ENCODE measurements at places on chromosomes 1 and 21.
A peak's percentile ranks its signal among the peaks of the same experiment; 100 is the strongest.

GRCh38 chr1:111852261-111852721 is 96.6 kb downstream of the DDX20 start:
- no peak for DNase-seq
- H3K27ac ChIP-seq, result no peak overlapping the region
- H3K4me1 ChIP-seq, result no peaks in the 10 kb centered on the region
- H3K36me3 ChIP-seq, result no peaks in the 10 kb centered on the region
- no peak overlapping the region for H3K4me3 ChIP-seq
- no peaks in the 10 kb centered on the region for H3K27me3 ChIP-seq

GRCh38 chr1:185991266-185991665 is 257.1 kb downstream of the HMCN1 start:
- no peak overlapping the region for H3K4me3 ChIP-seq
- H3K4me1 ChIP-seq, result no peaks in the 10 kb centered on the region
- H3K36me3 ChIP-seq, result no peaks in the 10 kb centered on the region

DNA sequence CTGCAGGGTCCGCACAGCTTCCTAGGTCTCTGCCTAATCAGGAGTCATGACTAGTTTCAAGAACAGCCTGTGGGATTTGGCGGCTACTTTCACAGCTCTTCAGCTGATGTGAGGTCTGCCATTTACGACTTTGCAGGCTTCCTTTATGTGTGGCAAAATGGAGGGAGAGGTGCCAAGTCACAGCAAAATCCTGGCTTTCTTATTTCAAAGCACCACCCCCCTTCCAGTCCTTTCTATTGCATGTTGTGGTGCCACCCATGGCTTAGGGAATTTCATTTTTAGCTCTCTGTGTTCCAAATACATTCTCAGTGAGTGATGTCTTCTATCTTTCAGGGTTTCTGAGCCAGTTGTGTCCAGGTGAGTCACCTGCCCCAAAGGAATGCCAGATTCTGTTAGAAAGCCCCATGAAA is 75.1 kb upstream of the WLS start:
- no peaks in the 10 kb centered on the region for H3K36me3 ChIP-seq
- no peak for DNase-seq
- H3K27me3 ChIP-seq, result no peaks in the 10 kb centered on the region
- H3K4me3 ChIP-seq, result no peak overlapping the region

- peaks cover 4% of the 10 kb centered on the region for H3K27me3 ChIP-seq
- H3K4me1 ChIP-seq, result peaks cover 28% of the 10 kb centered on the region
- H3K27ac ChIP-seq, result peak overlapping the region; percentile 25
- no peaks in the 10 kb centered on the region for H3K36me3 ChIP-seq
- DNase-seq, result peak; percentile 61
- peak overlapping the region; percentile 36 for H3K4me3 ChIP-seq
Observed at GRCh38 chr1:2204415-2205190, 10.0 kb upstream of the FAAP20 start.

- H3K27me3 ChIP-seq, result no peaks in the 10 kb centered on the region
- no peak for DNase-seq
- no peak overlapping the region for H3K27ac ChIP-seq
- H3K4me3 ChIP-seq, result no peak overlapping the region
- no peaks in the 10 kb centered on the region for H3K36me3 ChIP-seq
Observed at GRCh38 chr1:200435200-200435780, 25.5 kb upstream of the ZNF281 start.

- H3K36me3 ChIP-seq, result no peaks in the 10 kb centered on the region
- no peak overlapping the region for H3K27ac ChIP-seq
- no peak for DNase-seq
Observed at GRCh38 chr1:207026104-207026534, 6.4 kb downstream of the C1orf116 start.

DNA sequence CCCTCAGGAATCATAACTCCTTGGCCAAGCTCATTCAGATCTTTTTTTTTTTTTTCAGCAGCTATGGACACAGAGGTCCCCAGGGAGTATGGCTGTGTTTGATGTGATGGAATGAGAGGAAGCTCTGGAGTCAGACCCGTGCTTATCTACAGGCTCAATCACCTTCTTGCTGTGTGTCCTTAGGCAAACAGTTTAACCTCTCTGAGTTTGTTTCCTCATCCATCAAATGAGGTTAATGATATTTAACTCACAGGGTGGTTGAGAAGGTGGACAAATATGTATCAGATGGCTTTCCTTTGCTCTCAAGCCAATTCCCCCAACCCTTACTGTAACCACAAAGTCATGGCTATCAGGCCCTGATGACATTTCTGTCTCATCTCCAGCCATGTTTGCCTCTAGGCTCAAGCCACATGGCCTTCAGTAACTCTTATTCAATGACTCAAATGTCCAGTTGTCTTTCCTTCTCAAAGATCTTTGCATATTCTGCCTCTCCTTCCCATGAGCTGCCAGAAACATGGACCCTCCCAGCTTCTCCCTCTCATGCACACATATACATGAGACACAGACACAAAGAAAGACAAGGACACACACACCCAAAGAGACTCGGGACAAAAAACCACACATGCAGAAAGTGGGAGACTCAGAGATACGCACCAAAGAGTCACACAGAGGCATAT is 303.5 kb upstream of the KAZN start:
- DNase-seq, result no peak
- no peak overlapping the region for H3K4me3 ChIP-seq
- H3K27ac ChIP-seq, result no peak overlapping the region
- H3K27me3 ChIP-seq, result no peaks in the 10 kb centered on the region
- no peaks in the 10 kb centered on the region for H3K36me3 ChIP-seq

DNA sequence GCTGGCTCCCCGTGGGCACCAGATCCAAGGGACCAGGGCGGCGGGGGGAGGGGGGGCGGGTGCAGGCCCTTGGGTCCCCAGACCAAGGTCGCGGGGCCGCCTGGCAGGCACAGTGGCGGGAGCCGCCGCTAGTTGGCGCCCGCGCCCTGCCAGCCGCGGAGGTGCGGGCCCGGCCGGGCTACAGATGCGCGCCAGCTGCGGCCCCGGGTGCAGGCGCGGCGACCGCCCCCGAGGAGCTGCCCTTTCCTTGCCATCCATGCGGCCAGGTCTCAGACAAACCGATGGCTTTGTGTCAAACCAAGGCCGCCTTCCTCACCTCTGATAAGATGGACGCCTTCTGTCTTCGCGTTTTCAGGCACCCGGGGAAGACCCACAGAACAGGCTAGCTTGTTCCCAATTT is 2.2 kb upstream of the RUNX3 start:
- no peak overlapping the region for H3K4me3 ChIP-seq
- no peak overlapping the region for H3K27ac ChIP-seq
- DNase-seq, result no peak
- H3K36me3 ChIP-seq, result no peaks in the 10 kb centered on the region

- no peaks in the 10 kb centered on the region for H3K4me1 ChIP-seq
- no peak for DNase-seq
- no peak overlapping the region for H3K4me3 ChIP-seq
- no peaks in the 10 kb centered on the region for H3K36me3 ChIP-seq
Observed at GRCh38 chr1:97646071-97646470, 274.8 kb downstream of the DPYD start.

- no peak overlapping the region for H3K4me3 ChIP-seq
- no peak overlapping the region for H3K27ac ChIP-seq
- no peaks in the 10 kb centered on the region for H3K4me1 ChIP-seq
Observed at GRCh38 chr1:223670458-223671159, 5.1 kb upstream of the CAPN8 start.

- no peak overlapping the region for H3K27ac ChIP-seq
- H3K36me3 ChIP-seq, result no peaks in the 10 kb centered on the region
- H3K27me3 ChIP-seq, result no peaks in the 10 kb centered on the region
- H3K4me3 ChIP-seq, result no peak overlapping the region
- no peak for DNase-seq
Observed at GRCh38 chr1:150138044-150138443, 11.7 kb upstream of the PLEKHO1 start.

DNA sequence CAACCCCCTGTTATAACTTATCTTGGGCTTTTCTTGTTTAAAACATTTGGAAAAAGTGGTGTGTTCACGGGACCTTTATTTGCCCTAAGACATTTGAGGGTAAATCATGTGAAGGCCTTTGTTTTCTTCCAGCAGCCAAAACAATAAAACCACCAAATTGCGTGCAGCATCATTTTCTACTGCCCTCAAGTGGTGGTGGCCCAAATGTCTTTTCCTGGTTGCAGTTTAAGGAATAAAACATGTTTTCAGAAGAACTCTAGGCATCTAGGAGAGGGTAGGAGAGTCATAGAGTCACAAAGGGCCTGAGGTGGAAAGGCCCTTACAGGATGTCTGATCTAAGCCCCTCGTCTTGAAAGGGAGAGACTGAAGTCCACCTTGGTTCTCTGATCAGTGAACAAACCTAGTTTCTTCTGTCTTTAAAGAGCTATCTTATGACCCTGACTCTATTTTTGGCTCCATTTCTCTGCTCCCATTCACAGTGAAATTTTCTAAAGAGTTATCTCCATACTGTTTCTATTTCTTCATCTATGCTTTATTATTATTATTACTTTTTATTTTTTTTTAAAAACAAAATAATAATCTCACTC is 16.0 kb upstream of the EPS15 start:
- H3K4me1 ChIP-seq, result no peaks in the 10 kb centered on the region
- no peak overlapping the region for H3K27ac ChIP-seq
- no peaks in the 10 kb centered on the region for H3K27me3 ChIP-seq
- DNase-seq, result peak; percentile 28

All from thymus (tissue), 14 donors.